ENCODE measurements at places on chromosomes 6 and 20.

DNA sequence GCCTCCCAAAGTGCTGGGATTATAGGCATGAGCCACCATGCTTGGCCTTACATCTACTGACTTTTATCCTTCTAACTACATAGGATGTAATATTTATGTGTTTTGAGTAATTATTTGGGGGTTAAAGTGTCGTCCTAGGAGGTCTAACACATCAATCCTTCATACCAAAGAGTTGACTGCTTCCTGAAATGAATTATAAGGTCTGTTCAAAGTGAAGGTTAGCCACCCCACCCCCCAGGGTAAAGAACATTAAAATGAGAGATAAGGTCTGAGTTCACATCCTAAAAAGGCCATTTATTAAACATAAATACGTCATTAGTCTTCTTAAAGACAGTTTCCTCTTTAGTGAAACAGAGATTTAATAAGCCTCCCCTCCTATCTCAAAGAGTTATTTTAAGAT lies 33.8 kb downstream of the TNFAIP3 start:
- DNase-seq = no peak

GRCh38 chr20:37395921-37396415 lies 50.0 kb downstream of the SRC start:
- no peak for DNase-seq

GRCh38 chr20:19427480-19427879 lies 215.0 kb downstream of the SLC24A3 start:
- no peak for DNase-seq

DNA sequence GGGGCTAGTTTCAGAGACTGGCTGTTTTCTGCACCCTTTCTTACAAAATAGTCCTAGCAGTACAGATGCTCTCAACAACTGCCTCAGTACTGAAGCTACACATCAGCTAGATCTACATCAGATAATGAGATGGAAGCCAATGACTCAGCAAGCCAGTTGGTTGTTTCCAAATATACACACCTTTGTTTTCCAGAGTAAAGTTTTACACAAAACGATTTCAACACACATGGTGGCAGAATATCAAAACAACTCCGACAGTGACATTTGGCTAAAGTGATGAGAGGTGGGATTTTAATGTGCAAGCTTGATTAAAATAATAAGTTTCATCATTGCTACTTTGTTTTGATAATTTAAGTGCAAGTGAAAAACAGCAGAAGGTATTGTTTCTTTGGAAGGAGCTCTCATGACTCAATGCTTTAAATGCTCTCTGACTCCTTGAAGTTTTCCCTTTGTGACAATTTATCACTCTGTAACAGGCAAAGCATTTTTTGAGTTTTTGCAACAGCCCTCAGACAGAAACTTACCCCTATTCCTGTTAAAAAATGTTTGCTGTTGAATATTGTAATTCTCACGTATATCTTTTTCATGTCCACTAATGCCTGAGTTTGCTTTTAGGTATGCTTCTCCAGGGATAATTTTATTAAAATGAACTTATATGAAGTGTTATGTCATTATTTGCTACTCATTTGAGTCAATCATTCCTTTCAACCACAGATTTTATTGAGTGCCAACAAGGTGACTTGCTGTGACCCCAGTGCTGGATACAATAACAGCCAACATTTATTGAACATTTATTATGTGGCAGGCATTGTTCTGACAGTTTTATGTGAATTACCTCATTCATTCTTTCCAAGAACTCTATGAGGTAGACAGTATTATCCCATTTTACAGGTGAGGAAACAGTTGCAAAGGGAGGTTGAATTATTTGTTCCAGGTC lies 882.0 kb downstream of the TFAP2A start:
- no peak for DNase-seq

GRCh38 chr6:40817369-40817768 lies 221.7 kb downstream of the UNC5CL start:
- DNase-seq = no peak

- DNase-seq = no peak
Observed at GRCh38 chr20:12289465-12289864, 371.8 kb downstream of the BTBD3 start.

- DNase-seq = no peak
Observed at GRCh38 chr6:139346392-139346791, 28.1 kb downstream of the CITED2 start.

DNA sequence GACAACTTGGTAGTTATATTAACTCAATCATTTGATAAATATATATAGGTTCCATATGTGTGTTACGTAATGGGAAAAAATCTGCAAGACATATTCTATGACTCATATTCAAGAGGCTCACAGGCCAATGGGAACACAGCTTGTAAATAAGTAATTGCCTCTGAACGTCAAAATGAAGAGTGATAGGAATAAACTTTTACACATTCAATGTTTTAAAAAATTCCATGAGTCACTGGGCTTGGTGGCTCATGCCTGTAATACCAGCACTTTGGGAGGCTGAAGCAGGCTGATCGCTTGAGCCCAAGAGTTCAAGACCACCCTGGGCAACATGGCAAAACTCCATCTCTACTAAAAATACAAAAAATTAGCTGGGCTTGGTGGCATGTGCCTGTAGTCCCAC lies 209.4 kb upstream of the MCHR2 start:
- no peak for DNase-seq

DNA sequence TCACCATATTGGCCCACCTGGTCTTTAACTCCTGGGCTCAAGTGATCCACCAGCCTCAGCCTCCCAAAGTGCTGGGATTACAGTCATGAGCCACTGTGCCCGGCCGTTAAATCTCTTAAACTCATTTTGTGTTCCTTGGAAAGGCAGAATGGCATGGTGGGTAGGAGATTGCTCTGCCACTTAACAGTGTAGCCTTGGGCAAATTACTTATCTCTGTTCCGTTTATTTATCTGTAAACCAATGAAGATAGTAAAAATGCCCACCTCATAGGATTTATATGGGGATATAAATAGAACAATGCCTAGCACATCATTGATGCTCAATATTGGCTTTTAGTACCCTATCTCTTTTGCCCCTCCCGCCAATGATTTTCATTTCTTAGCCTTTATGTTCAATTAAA lies 7.2 kb upstream of the PIM1 start:
- no peak for DNase-seq

- no peak for DNase-seq
Observed at GRCh38 chr6:147366290-147366689, 142.2 kb upstream of the SAMD5 start.

DNA sequence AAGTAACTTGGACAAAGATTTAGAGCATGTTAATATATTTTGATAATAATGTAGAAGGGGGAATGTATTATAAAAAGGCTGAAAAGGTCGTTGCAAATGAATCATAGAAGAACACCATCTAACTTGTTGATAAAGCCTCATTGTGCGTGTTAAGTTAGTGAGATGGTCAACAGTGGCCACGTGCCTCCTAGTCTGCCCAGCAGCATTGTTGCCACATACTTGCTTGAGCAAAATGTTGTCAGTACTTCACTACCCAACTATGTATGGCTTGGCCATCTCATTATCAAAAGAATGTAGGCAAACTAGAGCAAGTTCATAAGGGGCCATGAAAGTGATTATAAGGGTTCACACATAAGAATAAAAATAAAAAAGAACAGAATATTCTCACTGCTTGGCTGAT lies 84.6 kb downstream of the PHACTR1 start:
- DNase-seq = no peak

DNA sequence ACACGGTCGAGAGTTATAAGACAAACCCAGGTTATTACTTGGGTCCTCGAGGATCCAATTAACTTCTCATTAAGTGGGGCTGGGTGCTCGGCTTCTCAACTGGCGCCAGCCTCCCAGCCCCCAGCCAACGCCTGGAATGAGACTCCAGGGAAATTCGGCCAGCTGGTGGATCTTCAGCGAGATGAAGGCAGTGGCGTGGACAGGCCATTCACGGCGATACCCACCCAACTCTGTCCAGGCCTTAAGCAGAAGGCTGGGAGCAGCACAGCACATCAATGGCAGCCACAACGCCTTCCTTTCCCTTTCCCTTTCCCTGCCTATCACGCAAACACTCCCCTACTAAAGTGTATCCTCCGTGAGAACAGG lies 868 bp downstream of the METTL24 start:
- no peak for DNase-seq

DNA sequence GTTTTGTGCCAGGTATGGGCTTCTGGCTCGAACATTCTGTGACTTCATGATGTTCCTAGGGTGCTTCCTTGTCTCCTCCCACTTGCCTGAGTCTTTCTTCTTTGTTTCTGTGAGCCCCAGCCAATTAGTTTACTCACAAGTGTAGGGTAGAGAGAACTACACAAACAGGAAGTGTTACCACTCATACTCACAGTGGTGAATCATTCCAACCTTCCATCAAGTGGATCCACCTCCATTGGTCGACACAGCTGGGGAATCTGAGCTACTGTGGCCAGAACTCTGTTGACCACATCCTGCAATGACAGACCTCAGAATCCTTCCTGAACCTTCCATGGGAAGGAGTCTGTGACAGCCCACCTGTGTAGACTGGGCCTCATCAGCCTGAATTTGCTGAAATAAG lies 76.8 kb downstream of the UNC5CL start:
- peak; percentile 64 for DNase-seq
